GM04503 (cell line): ENCODE measurements at places on chromosomes 2 and 18.
A peak's percentile ranks its signal among the peaks of the same experiment; 100 is the strongest.

- no peak for DNase-seq
These were observed 95.9 kb upstream of the CXCR4 start for GRCh38 chr2:136213836-136214235.

DNA sequence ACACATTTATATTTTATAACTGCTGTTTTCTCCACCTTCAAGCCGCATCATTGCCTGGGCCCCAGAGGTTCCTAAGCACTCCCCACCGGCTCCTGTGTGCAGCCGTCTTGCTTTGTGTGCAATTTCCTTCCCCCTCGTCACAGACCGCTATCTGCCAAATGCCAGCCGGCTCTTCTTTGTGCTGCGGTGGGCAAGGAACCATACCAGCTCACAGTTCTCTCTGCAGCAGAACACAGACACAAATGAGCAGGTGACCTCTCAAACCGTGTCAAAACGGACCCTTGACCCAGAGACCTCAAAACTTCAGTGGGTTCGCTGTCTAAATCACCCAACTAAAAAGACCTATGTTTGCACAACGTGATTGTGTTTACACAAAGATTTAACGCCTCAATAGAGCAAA lies 58.2 kb downstream of the KLF7 start:
- DNase-seq, result no peak

GRCh38 chr2:131145040-131145439 lies 39.9 kb downstream of the PLEKHB2 start:
- no peak for DNase-seq

DNA sequence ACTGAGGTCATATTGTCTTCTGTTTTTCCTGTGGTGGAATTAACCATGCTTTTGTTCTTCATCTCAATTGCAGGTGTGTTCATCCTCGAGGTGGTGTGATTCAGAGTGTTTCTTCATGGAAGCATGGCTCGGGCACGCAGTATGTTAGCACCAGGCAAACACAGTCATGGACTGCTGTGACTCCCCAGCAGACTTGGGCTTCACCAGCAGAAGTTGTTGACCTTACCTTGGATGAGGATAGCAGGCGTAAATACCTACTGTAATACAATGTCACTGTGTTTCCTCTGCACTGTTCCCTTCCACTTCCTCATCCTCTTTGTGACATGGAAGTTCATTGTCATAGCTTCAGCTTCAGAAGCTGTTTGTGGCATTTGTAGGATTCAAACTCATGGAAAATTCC lies 158.7 kb downstream of the HAUS1 start:
- DNase-seq, result no peak

GRCh38 chr2:196535742-196536141 lies 103.8 kb upstream of the CCDC150 start:
- DNase-seq, result no peak

DNA sequence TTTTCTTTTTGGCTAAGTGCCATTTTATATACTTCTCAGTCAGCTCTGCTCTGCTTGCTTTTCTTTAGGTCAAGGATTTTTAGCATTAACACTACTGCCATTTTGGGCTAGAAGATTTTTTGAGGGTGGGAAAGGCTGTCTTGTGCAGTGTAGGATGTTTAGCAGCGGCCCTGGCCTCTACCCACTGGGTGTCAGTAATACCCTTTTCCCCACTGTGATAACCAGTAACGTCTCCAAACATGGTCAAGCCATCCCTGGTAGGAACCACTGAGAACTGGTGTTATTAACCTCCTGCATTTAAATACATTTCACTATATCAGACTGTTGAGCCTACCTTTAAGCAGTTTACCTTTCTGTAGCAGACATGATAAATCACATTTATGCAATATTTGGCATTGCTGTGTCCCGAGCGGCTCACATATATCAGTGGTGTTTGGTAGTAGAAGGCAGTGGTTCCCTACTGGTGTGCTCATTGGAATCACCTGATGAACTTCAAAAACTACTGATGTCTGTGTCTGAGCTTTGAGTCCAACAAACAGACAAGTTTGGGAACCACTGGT lies 70.5 kb downstream of the CEP192 start:
- DNase-seq, result no peak

DNA sequence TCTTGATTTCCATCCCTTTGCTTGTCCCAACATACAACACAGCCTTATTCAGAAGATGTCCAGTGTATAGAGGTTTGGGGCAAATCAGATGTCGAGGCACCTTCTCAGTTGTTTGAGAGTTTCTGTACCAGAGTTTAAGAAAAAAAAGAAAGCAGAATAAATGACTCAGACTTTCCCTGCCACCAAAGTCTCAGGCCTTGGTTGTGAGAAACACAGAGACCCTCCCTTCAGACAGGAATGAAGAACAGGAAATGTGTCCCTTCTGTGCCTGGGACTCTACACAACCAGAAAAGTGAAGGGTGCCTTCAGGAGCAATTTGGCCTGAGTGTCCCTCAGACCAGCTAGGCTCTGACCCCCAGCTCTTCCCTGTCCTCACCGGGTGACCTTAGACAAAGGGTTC lies 37.3 kb upstream of the REL start:
- no peak for DNase-seq

DNA sequence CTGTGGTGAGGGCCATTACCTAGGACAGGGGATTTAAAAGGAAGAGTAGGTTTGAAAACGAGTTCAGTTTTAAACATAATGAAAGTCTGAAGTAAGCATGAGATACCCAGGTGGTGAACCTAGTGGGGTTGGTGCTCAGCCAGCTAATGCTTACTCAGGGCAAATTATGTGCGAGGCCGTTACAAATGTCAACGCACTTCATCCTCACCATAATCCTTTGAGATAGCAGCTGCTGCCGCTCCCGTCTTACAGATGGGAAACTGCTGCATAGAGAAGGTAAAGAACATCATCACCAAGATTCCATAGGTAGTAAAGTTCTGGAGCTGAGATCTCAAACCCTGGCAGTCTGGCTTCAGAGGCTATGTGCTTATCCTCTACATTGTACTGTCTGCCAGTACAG lies 209.0 kb downstream of the DYM start:
- no peak for DNase-seq

GRCh38 chr2:40178971-40179370 lies 272.9 kb downstream of the SLC8A1 start:
- DNase-seq, result no peak

- no peak for DNase-seq
These were observed 5.5 kb upstream of the GPC1 start for GRCh38 chr2:240429872-240430491.

DNA sequence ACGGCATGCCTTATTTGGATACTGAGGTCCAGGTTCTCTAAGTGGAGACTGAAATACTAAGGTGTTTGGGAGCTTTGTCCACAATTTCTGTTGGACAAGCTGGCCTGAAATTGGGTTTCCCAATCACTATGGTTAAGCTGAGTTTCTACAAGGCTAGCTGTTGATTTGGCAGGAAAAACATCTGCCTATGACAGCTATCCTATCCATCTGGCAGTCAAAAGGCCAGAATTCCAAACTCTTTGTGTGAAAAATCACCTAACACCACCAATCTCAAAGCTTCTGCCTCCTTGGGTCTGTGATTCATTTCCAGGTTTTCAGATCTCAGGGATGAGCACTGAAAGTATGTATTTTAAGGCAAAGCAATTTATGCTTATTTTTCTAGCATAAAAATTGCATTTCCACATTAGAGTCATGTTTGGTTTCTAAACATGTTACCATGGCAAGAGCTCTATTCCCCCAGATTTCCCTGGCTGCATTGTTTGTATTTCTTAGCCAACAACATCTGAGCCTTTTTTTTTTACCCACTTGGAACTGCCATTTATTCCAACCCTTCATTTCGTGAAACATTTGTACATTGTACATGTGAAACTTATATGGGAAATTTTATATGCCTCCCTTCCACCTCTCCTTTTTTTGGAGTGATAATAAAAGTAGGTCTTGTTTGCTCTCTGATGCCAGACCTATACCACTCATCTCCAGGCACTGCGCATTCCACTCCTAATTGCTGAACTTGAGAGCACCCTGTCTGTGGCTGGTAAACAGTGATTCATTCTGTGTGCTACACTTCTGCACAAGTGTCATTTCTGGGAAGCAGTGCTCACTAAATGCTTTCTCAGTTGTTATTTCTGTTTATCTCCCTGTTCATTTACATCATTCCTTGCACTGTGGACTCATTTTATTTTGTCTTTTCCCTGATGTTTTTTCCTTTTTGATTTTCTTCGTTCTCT lies 15.9 kb upstream of the CCDC85A start:
- peak; percentile 57 for DNase-seq

GRCh38 chr2:68536000-68536399 lies 68.6 kb downstream of the APLF start:
- no peak for DNase-seq

GRCh38 chr2:98563394-98563793 lies 44.9 kb downstream of the COA5 start:
- DNase-seq, result no peak

GRCh38 chr2:203344667-203345066 lies 16.5 kb downstream of the ABI2 start:
- no peak for DNase-seq

- DNase-seq, result no peak
These were observed 84.6 kb downstream of the NRP2 start for GRCh38 chr2:205766779-205767359.

DNA sequence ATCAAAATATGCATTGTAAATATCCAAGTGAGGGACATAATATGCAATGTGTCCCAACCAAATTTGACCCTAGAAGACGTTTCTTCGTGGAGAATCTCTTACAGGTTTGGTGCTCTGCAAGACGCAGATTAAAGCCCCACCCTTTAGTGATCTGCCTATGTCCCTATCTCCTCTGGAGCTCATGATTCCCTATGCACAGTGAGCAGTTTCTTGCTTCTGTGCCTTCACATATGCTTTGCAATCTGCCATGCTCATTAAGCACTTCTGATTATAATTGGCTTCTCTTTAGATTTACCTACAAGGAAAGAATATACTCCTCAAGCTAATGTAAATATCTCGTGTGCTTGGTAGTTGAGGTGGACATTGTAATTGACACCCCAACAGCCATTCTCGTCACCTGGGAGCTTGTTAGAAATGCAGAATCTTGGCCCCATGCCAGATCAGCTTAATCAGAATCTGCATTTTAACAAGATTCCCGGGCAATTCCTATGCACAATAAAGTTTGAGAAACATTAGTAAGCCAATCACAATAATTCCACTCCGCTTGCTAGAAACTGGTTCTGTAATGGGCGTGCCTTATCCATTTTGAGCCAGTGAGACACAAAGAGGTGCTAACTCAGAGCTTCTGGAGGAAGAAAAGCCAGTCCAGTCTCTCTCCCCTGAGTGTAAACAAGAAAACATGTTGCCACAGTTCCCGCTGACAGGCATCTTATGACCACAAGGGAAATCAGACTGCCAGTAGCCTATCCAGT lies 2.8 kb upstream of the PUM2 start:
- no peak for DNase-seq

- DNase-seq, result no peak
These were observed 27.2 kb downstream of the SERPINE2 start for GRCh38 chr2:224011837-224012236.

GRCh38 chr2:178553047-178553446 lies 72.8 kb downstream of the PLEKHA3 start:
- peak; percentile 78 for DNase-seq

DNA sequence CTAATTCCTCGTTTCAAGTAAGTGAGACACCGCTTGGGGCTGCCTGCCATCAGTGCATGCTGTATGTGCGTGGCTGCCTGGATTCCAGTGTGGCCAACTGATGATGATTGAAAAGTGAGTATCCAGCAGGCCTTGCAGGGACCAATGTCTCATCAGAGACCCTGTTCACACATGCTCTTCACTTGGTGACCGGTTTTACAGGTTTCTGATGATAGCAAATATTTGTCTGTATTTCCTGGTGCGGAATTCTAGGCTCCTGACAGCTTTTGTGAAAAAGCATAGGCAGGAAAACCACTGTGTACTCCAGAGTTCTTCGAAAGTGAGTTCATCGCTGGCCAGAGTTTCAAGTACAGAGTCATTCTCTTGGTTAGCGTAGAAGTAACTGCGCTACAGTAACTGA lies 13.8 kb upstream of the YWHAQ start:
- no peak for DNase-seq

DNA sequence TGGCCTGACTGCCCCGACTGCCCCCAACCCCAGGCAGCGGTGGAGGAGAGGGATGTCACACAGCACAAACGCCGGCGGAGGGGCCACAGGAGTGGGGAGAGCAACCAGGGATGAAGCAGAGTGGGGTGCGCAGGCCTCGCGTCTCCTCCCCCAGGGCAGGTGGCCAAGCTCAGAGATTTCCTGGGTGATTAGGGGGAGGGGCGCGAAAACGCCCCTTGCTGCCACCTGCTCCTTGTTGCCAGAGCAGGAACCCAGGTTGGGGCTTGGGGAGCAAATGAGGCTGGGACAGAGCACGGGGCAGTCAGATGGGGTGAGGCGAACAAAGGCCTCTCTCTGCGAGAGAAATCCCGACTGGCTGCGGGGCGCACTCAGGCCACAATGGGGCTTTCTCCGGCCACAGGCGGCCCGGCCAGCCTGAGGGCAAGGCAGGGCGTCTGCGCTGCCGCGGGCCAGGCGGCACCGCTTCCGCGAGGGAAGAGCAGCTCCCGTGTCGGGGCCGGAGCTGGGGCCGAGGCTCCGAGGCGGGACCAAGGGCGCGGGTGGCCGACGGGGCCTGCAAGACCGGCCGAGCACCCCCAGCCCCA lies 11.5 kb downstream of the TEX44 start:
- DNase-seq, result no peak

DNA sequence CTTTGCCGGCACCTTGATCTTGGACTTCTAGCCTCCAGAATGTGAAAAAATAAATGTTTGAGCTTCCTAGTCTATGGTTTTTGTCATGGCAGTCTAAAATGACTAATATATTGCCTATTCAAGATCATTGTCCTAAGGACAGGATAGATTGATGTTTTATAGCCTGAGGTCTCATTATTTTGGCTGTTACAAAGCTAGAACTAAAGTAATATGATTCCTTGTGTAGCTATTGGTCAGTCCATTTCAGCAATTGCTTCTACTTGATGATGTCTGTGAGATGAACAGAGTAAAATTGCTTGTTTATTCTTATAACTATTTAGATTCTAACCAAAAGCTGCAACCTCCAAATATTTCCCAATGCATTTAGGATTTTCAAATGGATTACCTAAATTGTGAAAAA lies 145.0 kb downstream of the HRH4 start:
- no peak for DNase-seq

GRCh38 chr18:21194871-21195771 lies 46.9 kb upstream of the GREB1L start:
- DNase-seq, result peak; percentile 7

GRCh38 chr2:8531481-8531880 lies 150.4 kb upstream of the ID2 start:
- no peak for DNase-seq

DNA sequence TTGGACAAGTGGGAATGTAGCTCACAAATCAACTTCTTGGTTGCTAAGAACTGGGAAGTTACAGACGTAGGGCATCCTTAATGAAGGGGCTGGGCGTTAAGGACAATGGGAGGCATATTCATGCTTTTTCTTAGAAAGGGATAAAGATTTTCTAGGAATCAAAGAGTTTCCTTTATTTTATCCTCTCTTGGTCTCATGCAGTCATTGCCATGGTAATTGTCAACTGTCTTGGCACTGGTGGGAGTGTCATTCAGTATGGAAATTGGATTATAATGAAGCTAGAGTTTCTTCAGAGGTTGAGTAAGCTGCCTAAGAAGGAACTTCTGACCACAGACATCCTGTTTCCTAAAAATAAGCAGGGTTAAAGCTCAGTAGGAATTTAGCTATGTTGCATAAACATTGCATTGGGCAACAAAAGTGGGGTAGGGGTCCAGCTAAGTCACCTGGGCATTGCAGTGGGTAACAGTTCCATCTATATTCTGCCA lies 114.0 kb downstream of the LYPD6B start:
- DNase-seq, result peak; percentile 39

GRCh38 chr2:47254464-47254863 lies 99.4 kb upstream of the STPG4 start:
- no peak for DNase-seq

GRCh38 chr2:100807707-100808106 lies 12.2 kb upstream of the NPAS2 start:
- DNase-seq, result no peak

- DNase-seq, result no peak
These were observed 97.7 kb downstream of the HNMT start for GRCh38 chr2:138061961-138062360.
